ENCODE measurements at places on chromosomes 3 and 15.

DNA sequence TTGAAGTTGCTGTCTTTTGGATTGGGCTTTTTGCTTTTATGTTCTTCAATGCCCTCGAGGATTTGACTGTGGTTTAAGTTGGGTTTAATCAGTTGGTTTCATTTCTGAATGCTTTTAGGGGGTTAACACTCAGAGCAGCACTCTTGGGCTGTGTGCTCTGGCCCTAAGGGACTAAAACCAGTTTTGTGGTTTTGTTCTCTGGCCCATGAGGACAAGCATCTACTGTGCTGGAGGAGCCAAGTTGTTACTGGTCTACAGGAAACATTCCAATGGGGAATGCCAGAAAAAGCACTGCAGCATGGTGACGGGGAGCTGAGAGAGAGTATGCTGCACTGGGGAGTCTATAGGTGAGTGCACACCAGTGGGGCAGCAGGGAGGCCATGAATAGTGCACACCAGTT, 596.9 kb downstream of the ZBBX start:
- no peak for DNase-seq

GRCh38 chr15:64813075-64813474, 12.4 kb downstream of the PIF1 start:
- peak; percentile 44 for DNase-seq

- no peak for DNase-seq
Observed at GRCh38 chr15:69209661-69210060, 49.2 kb downstream of the GLCE start.

- no peak for DNase-seq
Observed at GRCh38 chr3:119639494-119640350, 20.7 kb downstream of the POPDC2 start.

- no peak for DNase-seq
Observed at GRCh38 chr3:110174908-110175307, 837.6 kb upstream of the DPPA4 start.

GRCh38 chr3:128456776-128457715, 9.6 kb downstream of the DNAJB8 start:
- no peak for DNase-seq

DNA sequence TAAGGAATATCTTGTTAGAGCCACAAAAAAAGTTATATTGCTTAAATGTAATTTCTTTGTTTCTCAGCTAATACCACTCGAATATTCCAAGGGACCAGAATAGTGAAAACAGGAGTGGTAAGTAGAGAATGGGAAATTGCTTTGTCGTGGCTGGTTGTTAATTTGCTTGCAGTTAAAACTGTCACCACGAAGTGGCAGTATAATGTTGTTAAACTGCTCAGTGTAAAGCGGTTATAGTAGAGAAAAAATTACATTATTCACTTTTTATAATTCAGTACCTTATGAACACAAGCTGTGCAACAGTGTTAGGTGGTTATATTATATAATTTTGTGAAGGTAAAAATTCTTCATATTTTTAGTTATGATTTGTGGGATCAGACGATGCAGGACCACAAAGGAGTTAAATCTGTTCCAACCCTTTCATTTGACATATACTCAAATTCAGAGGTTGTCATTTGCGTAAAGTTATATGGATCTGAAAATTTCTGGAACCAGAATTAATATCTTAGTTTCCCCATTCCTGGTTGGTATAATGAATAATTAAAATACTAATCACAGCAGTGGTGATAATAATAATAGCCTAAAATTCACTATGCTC, 171.8 kb downstream of the FEZF2 start:
- DNase-seq: peak; percentile 58

- no peak for DNase-seq
Observed at GRCh38 chr15:74828835-74829234, 2.4 kb downstream of the CPLX3 start.

GRCh38 chr3:177050501-177051237, 146.6 kb downstream of the TBL1XR1 start:
- peak; percentile 78 for DNase-seq

GRCh38 chr3:54366007-54366750, 243.8 kb downstream of the CACNA2D3 start:
- DNase-seq: no peak

Data from fibroblast of the aortic adventitia (primary cell).